Stimulated activated CD4-positive, alpha-beta T cell treated with anti-CD3 and anti-CD28 coated beads, Interleukin-12 subunit alpha, Interleukin-12 subunit beta, amount 100 ng/mL, for 4 hours (primary cell): ENCODE measurements at places on chromosomes 6 and 20.

DNA sequence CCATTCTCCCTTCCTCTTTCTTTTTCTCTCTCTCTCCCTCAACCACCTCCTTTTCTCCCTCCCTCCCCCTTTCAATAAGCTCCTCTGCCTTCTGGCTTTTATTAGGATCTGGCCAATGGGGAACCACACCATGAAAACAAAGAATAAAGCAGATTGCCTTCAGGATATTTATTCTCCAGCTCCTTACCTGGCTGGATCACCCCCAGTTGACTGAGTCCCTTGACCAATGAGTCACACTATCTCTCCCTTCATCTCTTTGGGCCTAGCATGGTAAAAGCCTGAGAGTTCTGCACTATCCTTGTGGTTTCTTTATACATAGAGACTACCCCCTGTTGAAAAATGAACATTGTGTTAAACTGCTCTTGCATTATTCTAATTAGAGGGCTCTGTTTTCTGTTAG is 476.8 kb downstream of the EPHA7 start:
- DNase-seq, result no peak

DNA sequence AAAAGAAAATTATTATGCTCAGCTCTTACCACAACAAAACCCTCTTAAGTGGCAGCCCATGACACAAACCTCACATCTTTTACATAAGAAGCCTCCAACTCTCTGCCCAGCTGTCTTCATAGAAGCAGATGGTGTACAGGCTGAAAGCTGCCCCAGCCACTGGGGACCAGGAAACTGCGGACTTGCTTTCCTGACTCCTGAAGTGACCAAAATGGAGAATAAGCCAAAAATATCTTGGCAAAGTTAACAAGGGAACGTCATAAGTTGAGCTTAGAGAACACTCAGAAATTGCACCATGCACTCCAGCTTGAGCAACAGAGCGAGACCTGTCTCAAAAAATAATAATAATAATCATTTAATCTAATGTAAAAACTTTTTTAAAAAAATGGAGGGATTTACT is 160.3 kb upstream of the CDYL start:
- no peak for DNase-seq

- no peak for DNase-seq
These were observed 15.4 kb downstream of the ENPP3 start for GRCh38 chr6:131652472-131652871.

GRCh38 chr6:116797585-116797984 is 31.3 kb downstream of the GPRC6A start:
- DNase-seq, result no peak

DNA sequence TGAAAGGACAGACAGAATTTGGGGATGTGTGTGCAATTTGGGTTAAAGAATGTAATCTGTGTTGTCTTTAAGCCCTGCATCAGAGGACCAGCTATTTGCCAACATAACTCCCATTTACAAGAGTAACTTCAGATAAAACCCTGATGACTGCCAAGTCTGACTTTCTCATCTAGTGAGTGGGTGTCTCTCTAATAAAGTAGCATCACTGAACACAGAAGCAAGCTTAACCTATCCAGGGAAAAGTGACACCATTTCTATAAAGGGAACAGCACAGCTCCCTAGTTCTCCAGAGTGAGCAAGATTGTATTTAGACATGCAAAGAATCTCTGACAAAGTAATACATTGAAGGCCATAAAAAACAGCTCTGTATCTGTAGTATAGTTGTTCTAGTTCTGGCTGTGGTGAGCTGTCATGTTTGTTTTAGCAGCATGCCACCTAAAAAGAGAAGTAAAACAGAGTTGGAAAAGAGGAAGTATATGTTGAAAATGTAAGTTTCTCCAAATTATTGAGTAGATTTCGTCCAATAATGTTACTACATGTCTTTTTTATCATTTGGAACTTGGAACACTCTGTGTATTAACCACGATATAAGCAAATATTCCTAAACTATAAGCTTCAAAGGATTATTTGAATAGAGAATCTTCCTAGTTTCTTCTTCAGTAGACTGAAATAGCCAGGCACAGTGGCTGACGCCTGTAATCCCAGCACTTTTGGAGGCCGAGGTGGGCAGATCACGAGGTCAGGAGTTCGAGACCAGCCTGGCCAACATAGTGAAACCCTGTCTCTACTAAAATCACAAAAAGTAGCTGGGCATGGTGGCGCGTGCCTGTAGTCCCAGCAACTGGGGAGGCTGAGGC is 8.8 kb upstream of the PIM1 start:
- DNase-seq, result no peak

- no peak for DNase-seq
These were observed 200.5 kb downstream of the MYLK4 start for GRCh38 chr6:2550247-2550646.

- no peak for DNase-seq
These were observed 2.9 kb upstream of the PRSS35 start for GRCh38 chr6:83509441-83509840.

GRCh38 chr6:163455552-163455951 is 41.0 kb downstream of the QKI start:
- no peak for DNase-seq

GRCh38 chr6:39847221-39847620 is 55.0 kb downstream of the DAAM2 start:
- DNase-seq, result no peak

- no peak for DNase-seq
These were observed 1.4 kb downstream of the PAQR8 start for GRCh38 chr6:52363228-52363867.

GRCh38 chr6:119459207-119459974 is 109.8 kb upstream of the MAN1A1 start:
- DNase-seq, result no peak

- DNase-seq, result no peak
These were observed 6.6 kb downstream of the FITM2 start for GRCh38 chr20:44304383-44304782.

DNA sequence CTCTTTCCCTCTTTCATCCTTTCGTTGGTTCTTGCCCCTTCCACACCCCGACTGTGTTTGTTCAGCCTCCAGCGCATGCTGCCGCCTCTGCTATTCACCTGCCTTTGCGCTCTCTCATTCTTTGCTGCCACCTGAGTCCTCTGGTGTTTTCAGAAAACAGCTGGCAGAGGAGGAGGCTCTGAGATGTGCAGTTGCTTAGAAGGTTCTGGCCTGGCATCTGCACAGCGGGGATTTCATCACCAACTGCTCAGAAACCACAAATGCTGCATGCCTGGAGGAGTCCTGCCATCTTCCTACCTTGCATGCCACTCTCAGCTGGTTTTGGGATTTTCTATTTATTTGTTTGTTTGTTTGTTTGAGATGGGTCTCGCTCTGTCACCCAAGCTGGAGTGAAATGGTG is 39.2 kb upstream of the CLDN20 start:
- DNase-seq, result no peak

- DNase-seq, result no peak
These were observed 158.1 kb upstream of the ARG1 start for GRCh38 chr6:131414956-131415355.
